Kidney tubule cell (primary cell): ENCODE measurements at places on chromosomes 7 and 10.

DNA sequence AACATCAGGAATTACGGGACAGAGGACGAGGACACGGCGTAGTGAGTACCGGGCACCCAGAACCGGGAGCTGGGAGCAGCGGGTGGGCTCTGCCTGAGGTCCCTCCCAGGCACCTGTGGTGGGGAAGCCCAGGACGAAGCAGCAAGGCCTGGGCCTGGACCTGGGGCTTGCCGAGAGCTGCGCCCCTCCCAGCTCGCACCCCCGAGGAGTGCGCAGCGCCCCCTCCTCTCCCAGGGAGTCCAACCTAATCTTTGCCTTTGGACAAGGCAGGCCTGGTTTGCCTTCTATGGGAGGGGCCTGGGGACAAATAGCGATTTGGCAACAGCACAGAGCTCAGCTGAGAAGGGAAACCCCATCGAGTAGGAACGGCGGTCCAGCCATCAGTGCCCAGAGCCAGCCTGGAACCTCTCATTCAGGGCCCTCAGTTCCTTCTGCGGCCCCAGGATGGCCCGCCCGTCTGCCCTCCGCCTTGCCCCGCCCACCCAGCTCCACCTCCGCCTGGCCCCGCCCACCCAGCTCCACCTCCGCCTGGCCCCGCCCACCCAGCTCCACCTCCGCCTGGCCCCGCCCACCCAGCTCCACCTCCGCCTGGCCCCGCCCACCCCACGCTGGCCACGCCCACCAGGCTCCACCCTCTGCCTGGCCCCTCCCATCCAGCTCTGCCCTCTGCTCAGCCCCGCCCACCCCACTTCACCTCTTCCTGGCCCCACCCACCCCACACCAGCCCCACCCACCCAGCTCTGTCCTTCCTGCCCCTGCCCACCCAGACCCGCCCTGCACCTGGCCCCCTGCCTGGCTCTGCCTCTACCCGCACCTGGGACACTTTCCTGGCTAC lies 32.5 kb upstream of the KNDC1 start:
- no peak for DNase-seq

GRCh38 chr10:34126371-34127151 lies 688.5 kb downstream of the PARD3 start:
- no peak for DNase-seq

DNA sequence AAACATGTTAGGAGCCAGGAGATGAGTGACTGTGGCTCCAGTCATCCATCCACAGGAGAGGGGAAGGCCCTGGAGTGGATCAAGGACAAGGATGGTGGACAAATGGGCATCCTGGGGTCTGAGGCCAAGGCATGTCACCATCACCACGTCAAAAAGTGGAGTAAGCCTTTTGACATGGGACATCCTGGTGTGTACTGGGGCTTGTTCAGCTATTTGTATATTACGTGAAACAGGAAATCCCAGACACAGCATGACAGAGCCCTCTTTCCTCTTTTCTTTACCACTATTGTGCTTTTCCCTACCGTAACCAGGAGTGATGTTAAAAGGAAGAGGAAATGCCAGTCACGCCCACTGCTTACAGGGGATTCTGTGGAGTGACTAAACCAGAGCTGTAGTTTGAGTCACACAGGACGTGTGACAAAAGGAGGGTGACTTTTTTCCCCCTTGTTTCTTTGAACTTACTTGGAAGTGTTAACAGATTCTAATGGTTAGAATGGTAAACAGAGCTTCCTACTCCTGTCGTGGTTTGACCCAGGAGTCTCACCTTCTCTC lies 15.4 kb downstream of the ACSL5 start:
- peak; percentile 99 for DNase-seq

- no peak for DNase-seq
Observed at GRCh38 chr7:108322925-108323832, 133.1 kb downstream of the NRCAM start.

- DNase-seq: peak; percentile 42
Observed at GRCh38 chr7:41628901-41629300, 74.0 kb downstream of the INHBA start.

DNA sequence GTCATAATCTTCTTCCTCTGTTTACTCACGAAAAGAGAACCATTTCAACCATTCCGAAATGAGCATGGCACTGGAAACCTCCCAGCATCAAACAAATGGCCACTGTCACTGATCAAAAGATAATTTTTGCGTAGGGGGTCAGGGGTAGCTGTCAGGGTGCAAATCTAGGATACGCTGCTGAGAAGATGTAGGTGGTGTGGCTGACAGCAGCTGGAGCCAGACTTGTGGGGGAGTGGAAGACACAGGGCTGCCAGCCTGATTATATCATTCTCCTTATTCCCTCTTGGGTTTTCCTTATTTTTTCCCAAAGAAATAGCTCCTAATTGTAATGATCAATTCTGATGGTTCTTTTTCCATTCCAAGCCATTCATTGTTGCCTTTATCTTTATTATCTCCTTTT lies 266.1 kb downstream of the SORCS1 start:
- no peak for DNase-seq

- peak; percentile 70 for DNase-seq
Observed at GRCh38 chr7:55423277-55423711, 58.2 kb downstream of the LANCL2 start.

DNA sequence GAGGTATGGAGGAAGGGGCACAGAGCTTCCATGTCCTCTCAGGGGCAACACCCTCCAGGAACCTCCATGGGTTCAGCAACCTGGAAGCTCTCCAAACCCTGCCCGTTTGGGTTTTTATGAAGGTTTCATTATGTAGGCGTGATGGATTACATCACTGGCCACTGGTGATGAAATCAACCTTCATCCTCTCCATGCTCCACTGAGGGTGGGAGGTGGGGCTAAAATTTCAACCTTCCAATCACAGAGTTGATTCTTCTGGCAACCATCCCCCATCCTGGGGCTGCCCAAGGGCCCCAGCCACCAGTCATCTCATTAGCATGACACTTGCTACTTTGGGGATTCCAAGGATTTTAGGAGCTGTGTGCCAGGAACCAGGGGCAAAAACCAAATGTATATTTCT lies 90.1 kb downstream of the TEX36 start:
- DNase-seq: no peak

- DNase-seq: no peak
Observed at GRCh38 chr7:112708236-112708635, 82.0 kb downstream of the TMEM168 start.

DNA sequence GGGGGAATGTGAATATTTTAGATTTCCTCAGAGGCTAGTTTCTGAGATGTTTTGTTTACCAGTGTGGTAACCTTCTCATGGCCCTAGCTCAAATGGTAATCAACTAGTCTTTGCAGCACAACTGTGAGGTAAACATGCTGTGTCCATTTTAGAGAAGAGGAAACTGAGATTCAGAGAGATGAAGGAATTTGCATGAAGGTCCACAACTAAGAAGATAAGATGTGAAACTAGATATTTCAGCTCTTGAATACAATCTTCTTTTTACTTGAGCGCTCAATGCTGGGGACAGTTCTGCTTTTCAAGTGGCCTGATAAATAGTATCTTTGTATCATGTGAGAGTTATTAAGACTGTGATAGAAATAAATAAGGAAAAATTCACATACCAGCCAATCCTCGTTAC lies 245.4 kb downstream of the AUTS2 start:
- DNase-seq: no peak

DNA sequence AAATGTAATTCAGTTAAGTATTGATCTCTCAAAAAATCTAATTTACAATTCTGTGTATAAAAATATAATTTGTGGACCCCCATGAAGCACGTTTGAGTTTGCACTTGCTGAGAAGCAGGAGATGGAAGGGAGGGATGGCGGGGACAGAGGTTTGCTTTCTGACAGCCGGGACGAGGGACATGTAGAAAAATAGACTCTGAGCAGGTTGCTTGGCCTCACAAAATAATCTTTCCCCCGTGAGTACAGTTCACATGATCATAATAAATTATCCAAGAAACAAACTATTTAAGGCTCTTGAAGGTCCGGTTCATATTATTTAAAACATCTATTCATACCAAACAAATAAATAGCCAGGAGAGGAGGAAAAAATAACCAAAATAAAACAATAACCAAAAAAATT lies 10.0 kb downstream of the SHH start:
- no peak for DNase-seq

GRCh38 chr7:55325371-55325792 lies 39.8 kb upstream of the LANCL2 start:
- DNase-seq: peak; percentile 58

DNA sequence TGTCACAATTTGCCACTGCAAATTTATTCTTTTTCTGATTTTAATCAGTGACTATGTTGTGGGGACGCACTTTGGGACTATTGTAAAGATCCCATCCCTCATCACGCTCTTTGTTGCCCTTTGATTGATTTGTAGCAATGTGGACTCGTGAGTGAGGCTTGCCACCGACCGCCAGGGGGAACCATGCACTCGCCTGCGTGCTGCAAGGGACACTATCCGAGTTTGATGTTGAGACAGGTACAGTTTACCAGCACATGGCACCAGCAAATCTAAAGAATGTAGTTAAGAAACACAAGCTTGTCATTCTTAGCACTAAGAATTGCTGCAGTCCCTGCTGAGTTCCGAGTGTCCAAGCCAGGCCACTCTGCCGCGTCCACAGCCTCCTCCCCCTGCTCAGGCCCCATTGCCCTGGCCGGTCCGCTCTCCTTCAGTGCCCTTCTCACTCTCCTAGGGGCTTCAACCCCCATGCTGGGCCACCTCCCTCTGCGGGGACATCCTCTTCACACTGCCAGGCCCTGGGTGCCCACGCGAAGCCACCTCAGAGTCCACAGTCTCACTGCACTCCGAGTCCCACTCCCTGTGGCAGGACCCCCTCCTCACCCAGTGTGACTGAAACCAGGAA lies 2.0 kb upstream of the SFTPA2 start:
- DNase-seq: peak; percentile 61

GRCh38 chr10:28320090-28320489 lies 17.2 kb upstream of the MPP7 start:
- no peak for DNase-seq

DNA sequence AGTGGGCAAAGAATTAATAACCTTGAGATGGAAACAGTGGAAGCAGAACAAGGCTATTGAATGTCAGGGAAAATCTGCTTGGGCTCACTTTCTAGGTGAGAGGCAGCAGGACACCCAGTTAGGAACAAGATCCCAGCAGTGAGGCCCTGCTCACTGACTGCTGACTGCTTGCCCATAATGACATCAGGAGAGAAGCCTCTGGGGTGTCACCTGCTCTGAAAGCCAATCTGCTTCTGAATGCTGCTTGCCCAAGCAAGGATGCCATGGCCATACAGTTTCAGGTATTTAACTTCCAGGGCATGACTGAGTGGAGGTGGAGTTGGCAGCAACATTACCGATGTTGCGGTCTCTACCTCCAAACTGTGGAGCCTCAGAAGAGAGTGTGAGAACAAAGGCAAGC lies 11.7 kb upstream of the WAPL start:
- DNase-seq: no peak

DNA sequence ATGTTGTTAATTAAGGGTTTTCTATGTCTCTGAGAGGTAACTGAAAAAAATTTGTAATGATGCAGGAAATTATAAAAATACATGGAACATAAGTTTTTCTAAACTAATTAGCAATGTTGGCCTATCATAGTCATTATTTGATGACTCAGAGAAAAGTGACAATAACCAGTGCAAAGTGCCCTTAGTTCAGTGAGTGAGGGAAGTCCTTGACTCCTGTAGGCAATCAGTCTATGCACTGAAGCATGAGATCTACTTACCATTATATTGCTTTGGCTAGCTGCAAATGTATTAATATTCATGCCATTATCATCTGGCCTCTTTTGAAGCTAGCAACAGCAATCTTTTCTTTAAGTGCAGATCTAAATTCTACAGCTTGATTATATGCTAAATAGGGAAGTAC lies 40.6 kb downstream of the CCDC172 start:
- no peak for DNase-seq

DNA sequence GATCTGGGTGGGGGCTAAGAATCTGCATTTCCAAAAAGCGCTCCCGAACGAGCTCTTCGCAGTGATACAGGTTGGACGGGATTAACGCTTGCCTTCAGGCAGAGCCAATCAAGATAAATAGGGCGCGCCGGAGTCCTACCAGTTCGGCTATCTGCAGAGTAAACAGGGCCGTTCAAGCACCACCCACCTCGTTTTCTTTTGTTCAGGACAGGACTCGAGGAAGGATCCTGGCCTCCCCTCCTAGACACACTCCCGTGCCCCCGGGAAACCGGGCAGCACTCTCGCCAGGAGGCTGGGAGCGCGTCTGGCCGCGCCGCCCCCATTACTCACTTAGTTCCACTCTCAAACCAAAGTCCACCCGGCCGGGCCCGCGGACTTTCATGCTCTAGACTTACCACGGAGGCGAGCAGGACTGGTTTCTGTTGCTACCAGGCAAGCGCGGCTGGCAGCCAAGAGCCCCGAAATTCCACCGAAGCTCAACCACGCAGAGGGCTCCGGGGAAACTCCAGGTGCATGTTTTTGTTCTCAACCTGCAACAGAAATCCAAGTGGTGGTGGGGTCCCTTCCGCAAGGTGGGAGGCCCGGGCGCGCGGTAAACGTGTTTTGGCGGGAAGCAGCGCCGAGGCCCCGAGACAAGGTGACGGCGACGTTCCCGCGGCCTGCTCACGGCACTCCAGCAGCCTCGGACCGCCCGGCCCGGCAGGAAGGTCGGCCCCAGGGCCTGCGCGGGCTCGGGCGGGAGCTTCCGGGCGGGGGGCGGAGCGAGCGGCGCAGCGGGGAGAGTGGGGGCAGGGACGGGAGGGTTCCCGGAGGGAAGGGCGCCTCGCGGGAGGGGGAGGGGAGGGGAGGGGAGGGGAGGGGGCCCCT lies 12.7 kb downstream of the HNRNPF start:
- peak; percentile 82 for DNase-seq

DNA sequence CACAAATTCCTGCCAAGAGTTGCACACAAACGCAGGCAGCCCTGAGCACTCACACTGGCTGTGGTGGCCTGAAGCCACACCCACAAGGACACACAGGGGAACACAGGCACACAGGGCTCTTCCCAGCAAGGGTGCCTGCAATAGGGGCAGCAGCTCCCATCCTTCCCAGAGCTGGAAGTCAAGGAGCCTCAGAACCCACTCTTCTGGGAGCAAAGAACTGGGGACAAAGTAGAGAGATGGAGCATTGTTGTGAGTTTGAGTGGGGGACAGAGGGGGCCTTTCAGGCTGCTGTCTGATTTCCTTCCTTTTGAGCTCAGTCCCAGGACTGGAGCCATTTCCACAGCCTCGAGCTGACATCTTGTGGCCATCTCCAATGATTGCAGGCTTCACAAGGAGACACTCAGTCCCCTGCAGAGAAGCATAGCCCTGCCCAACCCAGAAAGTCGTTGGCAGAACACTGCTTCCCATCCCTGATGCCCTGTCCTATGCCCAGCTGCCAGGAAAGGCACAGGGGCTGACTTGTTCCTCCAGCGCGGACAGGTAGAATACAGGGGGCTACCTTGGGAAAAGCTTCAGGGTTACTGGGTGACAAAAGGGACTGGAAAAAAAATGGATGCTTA lies 34.4 kb upstream of the SLF2 start:
- peak; percentile 80 for DNase-seq
